NCI-H1417 treated with DMSO at 0.1 percent for 48 hours (cell line): ENCODE measurements at places on chromosomes 12 and 14.
A peak's percentile ranks its signal among the peaks of the same experiment; 100 is the strongest.

- DNase-seq: no peak
Measured at GRCh38 chr12:47034661-47035060, 44.8 kb upstream of the PCED1B start.

- DNase-seq: no peak
Measured at GRCh38 chr12:68178184-68178583, 18.6 kb upstream of the IFNG start.

- DNase-seq: no peak
Measured at GRCh38 chr12:131729254-131729955, 18.5 kb downstream of the SFSWAP start.

DNA sequence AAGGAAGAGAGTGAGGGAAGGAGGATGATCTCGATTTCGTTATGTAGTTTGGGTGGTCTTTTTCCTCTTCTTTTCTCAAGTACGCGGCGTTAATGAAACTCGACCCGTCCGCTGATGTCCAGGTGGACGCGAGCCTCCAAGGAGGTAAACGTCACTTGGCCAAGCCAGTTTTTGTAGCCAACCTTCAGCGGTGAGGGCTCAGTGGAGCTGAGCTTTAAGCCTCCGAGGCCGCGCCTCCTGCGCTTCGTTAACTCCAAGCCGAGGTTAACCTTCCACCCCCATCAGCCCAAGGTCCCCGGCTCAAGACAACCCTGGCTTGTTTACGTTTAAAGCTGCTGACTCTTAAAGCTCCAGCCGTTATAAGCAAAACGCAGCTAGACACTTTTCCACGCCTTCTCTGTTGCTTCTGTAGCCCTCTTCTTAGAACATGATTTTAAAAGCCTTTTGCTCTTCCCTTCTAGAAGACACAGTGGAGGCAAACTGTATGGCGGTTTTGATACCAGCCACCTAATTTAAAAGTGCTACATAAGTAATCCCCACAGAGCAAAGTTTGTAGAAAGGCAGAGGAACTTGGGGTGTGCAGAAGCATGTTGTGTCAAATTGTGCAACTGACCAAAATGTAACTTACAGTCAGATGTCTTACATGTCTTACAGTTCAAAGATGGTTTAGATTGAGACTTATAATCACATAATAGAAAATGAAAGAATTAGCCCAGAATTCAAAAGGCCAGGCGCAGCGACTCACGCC is 923 bp upstream of the ITPR2 start:
- no peak for DNase-seq

GRCh38 chr14:104309657-104310369 is 171.4 kb downstream of the KIF26A start:
- DNase-seq: no peak

GRCh38 chr12:109246221-109246620 is 62.9 kb downstream of the FOXN4 start:
- DNase-seq: no peak

GRCh38 chr14:101454229-101454628 is 107.1 kb upstream of the DIO3 start:
- DNase-seq: no peak

- no peak for DNase-seq
Measured at GRCh38 chr12:94690198-94690771, 39.9 kb upstream of the TMCC3 start.

DNA sequence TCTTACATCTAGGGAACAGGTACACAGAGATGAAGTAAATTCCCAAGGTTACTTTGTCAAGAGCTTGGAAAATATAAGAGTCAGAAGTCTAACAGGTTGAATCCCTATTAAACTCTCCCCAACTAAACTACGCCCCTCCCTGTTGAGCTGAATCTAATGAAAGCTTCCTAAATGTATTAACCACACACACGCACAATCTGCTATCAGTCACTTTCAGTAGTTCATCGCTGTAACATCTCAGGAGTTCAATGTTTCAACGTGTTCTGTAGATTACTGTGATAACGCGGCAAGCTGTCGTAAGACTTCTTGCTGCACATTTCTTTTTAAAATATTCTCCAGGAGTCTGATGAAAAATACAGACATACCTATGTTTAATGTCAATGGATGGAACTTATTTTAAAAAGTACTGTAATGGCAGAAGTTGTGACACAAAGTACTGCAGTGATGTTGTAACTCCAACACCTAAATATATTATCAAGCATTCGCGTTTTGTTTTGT is 612 bp upstream of the SLC25A3 start:
- no peak for DNase-seq

GRCh38 chr14:58824106-58824505 is 186.3 kb downstream of the DACT1 start:
- no peak for DNase-seq

- DNase-seq: no peak
Measured at GRCh38 chr12:120933786-120934185, 29.6 kb upstream of the SPPL3 start.

DNA sequence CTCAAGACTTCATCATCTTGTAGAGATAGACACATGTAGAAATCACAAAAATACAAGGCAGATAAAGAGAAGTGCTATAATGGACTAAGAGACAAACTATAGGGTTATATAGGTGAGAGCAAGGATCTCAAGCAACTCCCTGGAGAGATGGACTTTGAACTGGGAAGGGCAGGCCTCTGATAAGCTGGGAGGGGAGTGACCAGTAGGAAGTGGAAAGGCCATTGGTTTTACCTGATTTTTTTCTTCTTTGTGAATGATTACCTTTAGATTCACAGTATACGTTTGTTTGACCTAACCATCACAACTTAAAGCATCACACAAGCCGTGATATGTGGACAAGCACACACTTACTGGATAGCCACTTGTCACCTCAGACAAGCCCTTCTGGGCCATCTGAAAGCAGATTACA is 5.2 kb upstream of the TEP1 start:
- no peak for DNase-seq

DNA sequence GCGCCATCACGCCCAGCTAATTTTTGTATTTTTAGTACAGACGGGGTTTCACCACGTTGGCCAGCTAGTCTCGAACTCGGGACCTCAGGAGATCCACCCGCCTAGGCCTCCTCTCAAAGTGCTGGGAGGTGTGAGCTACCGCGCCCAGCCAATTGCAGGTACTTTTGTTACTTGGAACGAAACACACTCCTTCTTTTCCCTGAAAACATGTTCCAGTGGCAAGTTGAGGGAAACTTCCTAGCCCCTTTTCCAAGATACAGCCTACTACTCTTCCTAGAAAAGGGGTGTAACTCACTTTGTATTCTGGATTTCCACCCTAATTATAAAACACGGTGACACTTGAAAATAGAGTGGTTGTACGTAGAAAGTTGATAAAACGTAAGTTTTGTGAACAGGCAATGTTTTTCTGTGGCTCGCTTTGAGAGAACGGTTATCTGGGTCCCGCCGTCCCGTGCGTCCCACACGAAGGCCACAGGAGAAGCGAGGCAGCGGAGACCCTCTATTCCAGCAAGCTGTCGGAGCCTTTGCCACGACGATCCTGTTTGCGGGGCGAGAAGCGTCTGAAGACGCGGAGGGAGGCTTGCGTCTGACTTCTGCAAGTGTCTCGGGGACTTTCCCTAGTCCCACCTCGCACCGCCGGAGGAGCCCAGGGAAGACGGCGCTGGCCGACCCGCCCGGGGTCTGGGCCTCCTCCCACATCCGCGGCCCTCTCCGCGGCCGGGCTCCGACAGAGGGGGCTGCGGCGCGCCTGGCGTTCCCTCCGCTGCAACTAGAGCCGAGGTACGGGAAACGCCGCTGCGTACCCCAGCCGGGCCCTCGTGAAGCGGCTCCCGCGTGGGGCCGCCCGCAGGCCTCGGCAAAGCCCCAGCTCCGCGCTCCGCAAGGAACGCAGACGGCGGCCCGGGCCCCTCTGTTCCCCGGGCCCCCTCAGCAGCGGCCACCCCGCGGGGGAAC is 745 bp downstream of the CDCA4 start:
- no peak for DNase-seq

- DNase-seq: no peak
Measured at GRCh38 chr12:40164034-40164433, 58.2 kb upstream of the SLC2A13 start.

DNA sequence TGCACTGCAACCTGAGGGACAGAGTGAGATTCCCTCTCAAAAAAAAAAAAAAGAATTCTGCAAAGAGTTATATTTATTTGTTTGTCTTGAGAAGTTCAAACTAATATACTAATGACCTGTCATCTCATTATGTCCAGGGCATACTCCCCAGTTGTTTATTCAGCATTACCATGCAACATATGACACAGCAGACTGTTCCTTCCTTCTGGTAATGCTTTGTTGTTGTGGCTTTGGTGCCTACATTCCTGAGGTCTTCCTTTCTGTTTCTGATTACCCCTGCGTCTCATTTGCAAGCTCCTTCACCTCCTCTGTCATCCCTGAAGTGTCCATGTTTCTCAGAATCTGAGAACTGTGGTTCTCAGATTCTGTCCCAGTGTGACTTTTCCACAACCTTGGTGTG is 55.3 kb downstream of the DERA start:
- DNase-seq: no peak

DNA sequence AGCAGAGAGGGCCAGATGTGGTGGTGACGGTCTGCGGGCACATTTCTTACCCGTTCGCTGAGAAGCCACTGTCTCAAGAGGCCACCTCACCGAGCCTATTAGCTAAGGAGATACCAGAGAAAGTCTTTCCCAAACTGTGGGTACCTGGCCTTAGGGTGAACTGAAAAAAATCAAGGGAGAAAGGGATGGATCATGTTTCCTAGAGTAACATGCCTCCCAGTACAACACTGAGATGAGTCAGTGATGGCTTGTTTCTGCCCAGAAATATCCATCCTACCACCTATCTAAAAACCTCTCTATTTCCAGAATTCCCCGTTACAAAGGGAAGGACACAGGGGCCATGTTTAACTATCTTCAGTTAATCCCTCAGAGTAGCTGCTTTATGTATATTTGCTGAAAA is 83.7 kb downstream of the LMNTD1 start:
- no peak for DNase-seq

DNA sequence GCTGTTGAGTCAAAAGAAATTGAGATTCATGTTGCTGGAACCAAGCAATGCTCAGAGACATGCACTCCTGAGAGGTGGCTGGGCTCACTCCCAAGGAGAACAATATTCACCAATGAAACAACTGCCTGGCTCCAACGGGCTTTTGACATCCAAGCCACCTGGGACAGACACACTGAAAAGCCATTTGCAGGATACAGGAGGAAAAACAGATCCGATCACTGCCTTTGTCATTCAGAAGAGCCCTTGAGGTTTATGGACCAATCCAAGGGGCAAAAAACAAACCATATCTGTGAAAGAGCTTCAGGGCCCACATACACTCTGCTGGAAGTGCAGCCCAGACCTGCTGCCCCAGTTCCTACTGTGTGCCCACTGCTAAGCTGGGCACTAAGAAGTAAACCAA is 277.5 kb downstream of the NUAK1 start:
- peak; percentile 58 for DNase-seq

DNA sequence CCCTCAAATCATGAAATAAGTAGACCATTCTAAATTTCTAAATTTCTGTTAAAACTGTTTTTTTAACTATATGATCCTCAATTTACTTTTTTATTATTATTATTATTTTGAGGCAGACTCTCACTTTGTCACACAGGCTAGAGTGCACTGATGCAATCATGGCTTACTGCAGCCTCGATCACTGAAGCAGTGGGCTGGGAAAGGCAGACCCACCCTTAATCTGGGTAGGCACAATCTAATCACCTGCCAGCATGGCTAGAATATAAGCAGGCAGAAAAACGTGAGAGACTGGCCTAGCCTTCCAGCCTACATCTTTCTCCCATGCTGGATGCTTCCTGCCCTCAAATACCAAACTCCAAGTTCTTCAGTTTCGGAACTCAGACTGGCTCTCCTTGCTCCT is 2.3 kb downstream of the ERO1A start:
- DNase-seq: no peak

DNA sequence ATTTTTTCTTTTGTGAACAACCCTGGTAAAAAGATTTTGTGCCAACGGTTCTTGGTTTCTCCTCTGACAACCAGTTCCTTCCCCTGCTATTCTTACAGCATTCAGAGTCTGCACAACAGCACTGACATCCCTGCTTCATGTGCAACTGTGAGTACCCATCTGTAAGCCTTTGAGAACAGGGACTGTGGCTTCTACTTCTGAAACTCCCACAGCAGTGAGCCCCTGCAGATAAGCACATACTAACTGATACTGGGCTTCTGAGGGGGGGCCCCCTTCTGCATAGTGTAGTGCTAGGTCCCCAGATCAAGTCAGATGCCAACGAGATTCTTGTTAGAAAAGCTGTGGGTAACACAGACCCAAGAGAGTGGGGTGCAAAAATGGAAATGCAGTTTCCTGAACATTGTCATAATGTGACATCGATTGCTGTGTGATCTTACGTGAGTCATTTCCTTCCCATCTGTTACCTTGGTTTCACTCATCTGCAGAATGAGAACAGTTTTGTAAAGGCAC is 11.1 kb upstream of the NINJ2 start:
- no peak for DNase-seq

- DNase-seq: no peak
Measured at GRCh38 chr12:116520801-116521471, 38.2 kb upstream of the MAP1LC3B2 start.
